Muscle of leg (tissue), 16 donors: ENCODE measurements at places on chromosomes 7 and 10. TPM values are rescaled to one million over a fixed set of nuclear protein-coding genes. Genes with fewer than 3 reads are reported as not detected.

ZNF800 gene
- total RNA-seq, result 33.2 TPM

HYAL4 gene
- 0.09 TPM for total RNA-seq

FZD1 gene
- total RNA-seq, result 12.5 TPM

MYPN gene
- total RNA-seq, result 69.2 TPM

DENND2A gene
- 23.9 TPM for total RNA-seq

ADAP1 gene
- 2.0 TPM for total RNA-seq

HOXA5 gene
- total RNA-seq, result 9.4 TPM

SPDYE16 gene
- 0.22 TPM for total RNA-seq

CRYGN gene
- total RNA-seq, result 0.09 TPM

PRKAR1B gene
- 23.1 TPM for total RNA-seq

PLPP4 gene
- total RNA-seq, result 0.62 TPM

LYZL2 gene
- total RNA-seq, result not detected

FAM25G gene
- total RNA-seq, result not detected

UPK3BL1 gene
- total RNA-seq, result 7.3 TPM

UCMA gene
- total RNA-seq, result 2.6 TPM

- H3K27me3 ChIP-seq, result no peaks in the 10 kb centered on the region
- peak; percentile 64 for DNase-seq
- H3K36me3 ChIP-seq, result no peaks in the 10 kb centered on the region
- no peak overlapping the region for H3K4me3 ChIP-seq
Measured at GRCh38 chr7:4018601-4019316, 663.3 kb upstream of the FOXK1 start.

GRCh38 chr7:18565337-18565736 lies 69.8 kb downstream of the HDAC9 start:
- no peaks in the 10 kb centered on the region for H3K27me3 ChIP-seq
- H3K27ac ChIP-seq, result no peak overlapping the region
- no peak overlapping the region for H3K4me3 ChIP-seq
- DNase-seq, result peak; percentile 56
- H3K36me3 ChIP-seq, result no peaks in the 10 kb centered on the region

GRCh38 chr10:102578782-102579181 lies 65.5 kb upstream of the TRIM8 start:
- no peaks in the 10 kb centered on the region for H3K27me3 ChIP-seq
- no peak for DNase-seq
- H3K27ac ChIP-seq, result peak overlapping the region; percentile 67
- H3K4me1 ChIP-seq, result peaks cover 31% of the 10 kb centered on the region

DNA sequence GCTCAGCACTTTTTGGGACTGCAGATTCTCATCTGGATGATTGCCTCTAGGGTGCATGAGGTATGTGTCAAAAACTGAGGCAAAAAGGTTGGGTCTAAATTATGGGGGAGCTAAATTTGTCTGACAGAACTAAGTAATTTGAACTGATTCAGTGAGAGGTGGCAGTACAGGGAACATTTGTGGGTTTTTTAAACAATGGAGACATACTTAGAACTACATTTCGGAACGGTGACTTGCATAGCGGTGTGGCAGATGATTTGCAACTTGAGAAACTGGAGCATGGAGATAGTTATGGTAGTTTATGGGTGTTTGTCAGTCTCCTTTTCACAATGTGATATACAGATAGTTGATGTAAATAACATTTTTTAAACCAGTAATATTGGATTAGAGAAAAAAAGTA lies 14.6 kb downstream of the TBC1D12 start:
- H3K4me3 ChIP-seq, result no peak overlapping the region
- no peaks in the 10 kb centered on the region for H3K27me3 ChIP-seq
- H3K4me1 ChIP-seq, result no peaks in the 10 kb centered on the region
- no peak overlapping the region for H3K27ac ChIP-seq

GRCh38 chr10:97331153-97331703 lies 3.3 kb downstream of the FRAT2 start:
- H3K27ac ChIP-seq, result no peak overlapping the region
- no peak for DNase-seq
- H3K27me3 ChIP-seq, result peaks cover 9% of the 10 kb centered on the region
- no peak overlapping the region for H3K4me3 ChIP-seq
- peaks cover 26% of the 10 kb centered on the region for H3K4me1 ChIP-seq

- H3K36me3 ChIP-seq, result peaks cover 27% of the 10 kb centered on the region
- peaks cover 18% of the 10 kb centered on the region for H3K4me1 ChIP-seq
- DNase-seq, result no peak
- H3K27me3 ChIP-seq, result no peaks in the 10 kb centered on the region
- H3K4me3 ChIP-seq, result no peak overlapping the region
Measured at GRCh38 chr7:73678862-73679261, 4.4 kb downstream of the DNAJC30 start.

DNA sequence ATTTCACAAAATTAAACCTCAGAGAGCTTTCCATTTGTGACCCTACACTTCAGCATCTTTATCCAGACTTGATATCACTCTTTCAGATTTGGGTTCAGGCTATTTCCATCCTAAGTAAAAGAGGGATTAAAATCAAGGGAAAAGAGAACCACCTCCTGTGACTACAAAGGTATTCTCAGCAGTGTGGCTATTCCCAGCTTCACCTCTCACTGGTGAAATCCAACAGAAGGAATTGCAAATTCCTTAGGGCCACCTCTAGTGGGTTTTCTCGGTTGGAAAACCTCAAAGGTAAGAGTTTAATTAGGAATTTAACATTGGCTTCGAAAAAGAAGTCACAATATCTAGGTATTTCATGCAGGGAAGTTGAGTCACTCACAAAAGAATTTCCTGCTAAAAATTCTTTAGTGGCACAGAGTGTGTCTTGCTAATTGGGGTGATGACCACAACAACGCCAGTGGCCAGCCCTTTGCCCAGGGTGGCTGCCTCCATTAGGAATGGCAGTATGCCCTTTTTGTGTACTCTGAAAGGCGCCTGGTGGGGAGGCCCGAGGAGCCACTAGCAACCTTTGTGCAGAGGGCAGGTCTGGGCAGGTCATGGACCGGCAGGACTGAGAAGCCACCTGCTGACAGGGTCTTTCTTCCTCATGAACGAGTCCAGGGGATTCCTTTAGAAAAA lies 52.2 kb downstream of the SEM1 start:
- H3K27me3 ChIP-seq, result no peaks in the 10 kb centered on the region
- no peak for DNase-seq
- no peaks in the 10 kb centered on the region for H3K4me1 ChIP-seq

GRCh38 chr10:29068302-29068701 lies 220.6 kb upstream of the LYZL1 start:
- no peak for DNase-seq
- H3K4me1 ChIP-seq, result no peaks in the 10 kb centered on the region
- H3K27me3 ChIP-seq, result peaks cover 2% of the 10 kb centered on the region
- no peak overlapping the region for H3K4me3 ChIP-seq
- no peaks in the 10 kb centered on the region for H3K36me3 ChIP-seq

- no peaks in the 10 kb centered on the region for H3K36me3 ChIP-seq
- no peak overlapping the region for H3K4me3 ChIP-seq
- no peaks in the 10 kb centered on the region for H3K27me3 ChIP-seq
- no peaks in the 10 kb centered on the region for H3K4me1 ChIP-seq
- DNase-seq, result no peak
Measured at GRCh38 chr7:40105879-40106473, 28.4 kb downstream of the MPLKIP start.

GRCh38 chr7:9890092-9890491 lies 1083.6 kb upstream of the PHF14 start:
- no peak overlapping the region for H3K27ac ChIP-seq
- no peaks in the 10 kb centered on the region for H3K36me3 ChIP-seq
- H3K27me3 ChIP-seq, result no peaks in the 10 kb centered on the region
- no peak for DNase-seq
- no peak overlapping the region for H3K4me3 ChIP-seq

- DNase-seq, result peak; percentile 17
- no peaks in the 10 kb centered on the region for H3K27me3 ChIP-seq
- no peak overlapping the region for H3K27ac ChIP-seq
- no peaks in the 10 kb centered on the region for H3K36me3 ChIP-seq
- no peaks in the 10 kb centered on the region for H3K4me1 ChIP-seq
Measured at GRCh38 chr10:76763376-76763775, 874.2 kb downstream of the KCNMA1 start.

DNA sequence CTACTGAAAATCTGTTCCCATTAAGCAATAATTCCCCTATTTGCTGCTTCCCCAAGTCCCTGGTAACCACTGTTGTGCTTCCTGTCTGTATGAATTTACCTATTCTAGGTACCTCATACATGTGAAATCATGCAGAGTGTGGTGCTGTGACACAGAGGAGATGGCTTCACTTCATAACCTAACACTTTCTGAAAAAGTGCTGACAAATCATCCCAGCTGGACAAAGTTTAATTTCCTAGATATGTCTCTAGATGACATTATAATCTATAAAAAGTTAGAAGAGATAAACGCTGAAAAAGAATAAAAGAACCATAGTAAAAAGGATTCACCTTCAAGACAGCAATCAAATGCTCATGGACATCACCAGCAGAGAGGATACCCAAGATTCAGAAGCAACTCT lies 277.9 kb downstream of the SKIDA1 start:
- no peak overlapping the region for H3K4me3 ChIP-seq
- DNase-seq, result no peak
- H3K36me3 ChIP-seq, result no peaks in the 10 kb centered on the region
- H3K27me3 ChIP-seq, result no peaks in the 10 kb centered on the region
- H3K4me1 ChIP-seq, result no peaks in the 10 kb centered on the region
- H3K27ac ChIP-seq, result no peak overlapping the region

GRCh38 chr7:144470078-144470477 lies 66.6 kb upstream of the NOBOX start:
- H3K4me3 ChIP-seq, result no peak overlapping the region
- DNase-seq, result no peak
- H3K4me1 ChIP-seq, result peaks cover 4% of the 10 kb centered on the region
- no peak overlapping the region for H3K27ac ChIP-seq
- no peaks in the 10 kb centered on the region for H3K36me3 ChIP-seq

DNA sequence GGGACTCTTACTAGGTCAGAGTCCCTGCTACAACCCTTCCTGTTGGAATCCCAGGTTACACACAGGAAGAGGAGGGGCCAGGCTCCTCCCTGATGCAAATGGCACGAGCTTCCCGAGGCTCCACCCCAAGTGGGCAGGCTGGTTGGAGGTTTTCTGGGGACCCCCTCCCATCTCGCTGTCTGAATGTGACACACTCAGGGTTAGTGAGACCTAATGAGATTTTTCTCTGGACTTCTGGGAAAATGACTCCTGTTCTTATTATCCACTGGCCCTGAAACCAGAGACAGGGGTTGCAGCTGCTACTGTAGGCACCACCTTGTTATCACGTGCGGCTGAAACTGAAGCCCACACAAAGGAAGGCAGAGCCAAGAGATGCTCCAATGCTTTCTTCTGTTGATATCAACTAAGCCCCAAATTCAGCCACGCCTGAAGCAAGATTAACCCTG lies 103.3 kb downstream of the FAM107B start:
- H3K4me1 ChIP-seq, result peaks cover 4% of the 10 kb centered on the region
- H3K27me3 ChIP-seq, result peaks cover 2% of the 10 kb centered on the region
- H3K36me3 ChIP-seq, result no peaks in the 10 kb centered on the region
- no peak overlapping the region for H3K4me3 ChIP-seq

GRCh38 chr10:112216151-112216550 lies 32.6 kb upstream of the GPAM start:
- H3K27me3 ChIP-seq, result peaks cover 4% of the 10 kb centered on the region
- H3K36me3 ChIP-seq, result no peaks in the 10 kb centered on the region

GRCh38 chr7:151520419-151521261 lies 945 bp upstream of the RHEB start:
- H3K4me3 ChIP-seq, result peak overlapping the region; percentile 52
- peak; percentile 49 for DNase-seq
- H3K27ac ChIP-seq, result peak overlapping the region; percentile 86

GRCh38 chr10:88138319-88138848 lies 275.0 kb downstream of the PTEN start:
- H3K4me1 ChIP-seq, result no peaks in the 10 kb centered on the region
- no peak for DNase-seq
- H3K4me3 ChIP-seq, result no peak overlapping the region
- H3K27ac ChIP-seq, result no peak overlapping the region
- H3K27me3 ChIP-seq, result no peaks in the 10 kb centered on the region
- no peaks in the 10 kb centered on the region for H3K36me3 ChIP-seq

- H3K27ac ChIP-seq, result no peak overlapping the region
- H3K27me3 ChIP-seq, result peaks cover 5% of the 10 kb centered on the region
- DNase-seq, result no peak
- H3K36me3 ChIP-seq, result no peaks in the 10 kb centered on the region
- H3K4me1 ChIP-seq, result no peaks in the 10 kb centered on the region
- no peak overlapping the region for H3K4me3 ChIP-seq
Measured at GRCh38 chr10:125263551-125263950, 103.2 kb upstream of the CTBP2 start.

DNA sequence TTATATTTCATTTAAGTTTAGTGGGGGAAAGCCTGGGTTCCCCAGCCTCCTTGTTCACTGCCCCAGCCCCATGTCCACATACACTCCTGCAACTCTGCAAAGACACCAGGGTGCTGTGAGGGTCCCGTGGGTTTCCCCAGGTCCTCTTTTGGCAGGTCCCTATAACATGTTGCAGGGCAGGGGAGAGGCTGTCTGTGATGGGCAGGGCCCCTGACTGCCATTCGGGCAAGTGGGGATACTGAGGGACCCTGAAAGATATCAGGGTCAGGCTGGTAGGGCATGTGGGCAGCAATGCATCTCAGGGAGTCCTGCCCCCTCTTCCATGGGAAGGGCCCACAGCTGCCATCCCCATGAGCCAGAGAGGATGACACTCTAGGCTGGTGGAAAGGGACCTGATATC lies 28.4 kb downstream of the RASGEF1A start:
- H3K27ac ChIP-seq, result no peak overlapping the region
- peaks cover 2% of the 10 kb centered on the region for H3K27me3 ChIP-seq
- no peaks in the 10 kb centered on the region for H3K36me3 ChIP-seq
- no peaks in the 10 kb centered on the region for H3K4me1 ChIP-seq

- H3K27ac ChIP-seq, result no peak overlapping the region
- H3K27me3 ChIP-seq, result no peaks in the 10 kb centered on the region
- peak; percentile 79 for DNase-seq
- no peak overlapping the region for H3K4me3 ChIP-seq
Measured at GRCh38 chr10:62166331-62167131, 102.1 kb downstream of the RTKN2 start.

DNA sequence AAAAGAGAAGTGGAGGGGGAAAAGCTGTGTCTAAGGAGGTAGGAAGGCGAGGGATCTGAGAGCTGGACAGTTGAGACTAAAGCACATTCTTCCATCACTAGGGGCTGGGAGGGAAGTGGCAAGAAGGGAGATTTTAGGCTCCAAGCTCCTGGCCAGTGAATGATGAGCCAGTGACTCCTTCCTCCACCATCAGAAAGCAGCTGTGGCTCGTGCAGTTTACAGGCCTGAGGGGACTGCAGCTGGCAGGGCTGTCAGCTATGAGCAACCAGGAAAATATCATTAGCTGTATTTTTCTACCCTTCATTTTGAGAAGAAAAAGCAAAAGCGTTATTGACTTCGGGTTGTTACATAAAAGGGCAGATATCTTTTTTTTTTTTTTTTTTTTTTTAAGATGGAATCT lies 60.7 kb downstream of the GPAM start:
- no peaks in the 10 kb centered on the region for H3K27me3 ChIP-seq
- no peaks in the 10 kb centered on the region for H3K36me3 ChIP-seq
- DNase-seq, result peak; percentile 74
- H3K4me3 ChIP-seq, result no peak overlapping the region
- H3K4me1 ChIP-seq, result no peaks in the 10 kb centered on the region
